ENCODE measurements at places on chromosomes 2 and 18.

DNA sequence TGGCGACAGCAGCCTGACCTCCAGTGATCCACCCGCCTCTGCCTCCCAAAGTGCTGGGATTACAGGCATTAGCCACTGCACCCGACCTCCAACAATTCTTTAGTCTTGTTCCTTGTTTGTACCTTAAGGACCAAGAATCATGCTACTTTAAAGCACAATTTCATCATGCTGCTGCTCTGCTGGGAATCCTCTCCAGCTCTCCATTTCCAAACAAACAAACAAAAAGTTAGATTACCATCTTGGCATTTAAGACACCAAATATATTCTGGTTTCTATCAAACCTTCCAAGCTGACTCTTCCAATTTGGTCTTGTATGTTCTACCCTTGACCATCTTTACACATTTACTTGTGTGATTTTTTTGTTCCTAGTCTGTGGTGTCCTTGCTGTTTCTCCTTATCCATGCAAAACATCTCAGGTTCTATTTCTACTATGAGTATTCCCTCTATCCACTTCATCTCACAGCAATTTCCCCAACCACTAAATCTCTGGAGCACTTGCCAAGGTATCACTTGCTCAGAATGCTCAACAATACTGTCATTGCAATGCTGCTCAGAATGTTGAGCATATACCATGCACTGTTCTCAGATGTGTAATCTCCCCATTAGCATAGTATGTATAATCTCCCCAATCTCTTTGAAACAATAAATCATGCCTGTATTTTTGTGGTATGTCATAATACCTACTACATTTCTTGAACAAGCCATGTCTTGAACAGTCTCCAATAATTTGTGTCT, 73.2 kb upstream of the GALNT5 start:
- DNase-seq, result no peak

DNA sequence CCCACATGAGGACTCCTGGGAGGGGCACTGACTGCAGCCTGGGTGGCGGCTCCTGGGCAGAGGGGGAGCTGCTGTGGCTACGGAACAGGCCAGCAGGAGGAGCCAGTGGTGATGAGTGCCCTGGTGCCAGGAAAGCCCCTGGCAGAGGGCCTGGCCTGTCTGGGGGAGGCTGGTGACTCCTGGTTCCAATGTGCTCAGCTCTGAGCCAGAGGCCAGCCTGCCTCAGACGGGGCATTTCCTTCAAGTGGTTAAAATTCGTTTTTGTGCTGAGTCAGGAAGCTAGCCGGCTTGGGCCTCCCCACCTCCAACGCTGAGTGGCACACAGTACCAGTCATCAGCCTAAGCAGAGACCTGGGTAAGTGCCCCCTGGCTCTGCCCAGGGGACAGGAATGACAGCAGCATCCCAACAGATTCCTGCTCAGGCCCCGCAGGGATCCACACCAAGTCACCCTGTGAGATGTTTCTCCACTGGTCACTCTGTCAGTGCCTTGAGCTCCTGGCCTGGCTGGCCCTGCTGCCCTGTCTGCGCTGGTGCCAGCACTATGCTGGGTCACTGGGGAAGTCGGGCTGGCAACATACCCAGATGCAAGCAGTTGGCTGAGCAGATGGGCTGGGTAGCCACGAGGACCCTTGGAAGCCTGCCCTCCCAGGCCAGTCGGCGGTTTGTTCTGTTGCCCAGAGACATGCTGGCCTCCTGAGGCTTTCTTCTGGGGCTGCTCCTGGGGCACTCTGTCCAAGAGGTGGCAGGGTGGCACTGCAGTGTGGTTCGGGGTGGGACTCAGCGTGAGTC, 7.1 kb upstream of the KLF11 start:
- no peak for DNase-seq

DNA sequence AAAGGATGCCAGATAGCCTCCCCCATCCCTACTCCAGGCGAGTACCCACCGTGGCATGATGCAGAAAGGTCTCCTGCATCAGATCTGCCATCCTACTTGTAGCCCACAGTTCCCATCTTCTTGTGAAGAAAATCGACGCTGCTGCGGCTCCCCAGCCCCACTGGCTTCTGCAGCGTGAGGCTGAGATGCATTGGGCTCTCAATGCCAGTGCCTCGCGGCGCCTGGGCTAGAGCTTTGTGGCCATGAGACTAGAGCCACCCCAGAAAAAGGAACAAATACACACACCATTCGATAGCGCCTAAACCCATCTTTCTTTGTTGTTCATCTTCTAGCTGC, 2.8 kb downstream of the NOL4 start:
- DNase-seq, result peak; percentile 45

DNA sequence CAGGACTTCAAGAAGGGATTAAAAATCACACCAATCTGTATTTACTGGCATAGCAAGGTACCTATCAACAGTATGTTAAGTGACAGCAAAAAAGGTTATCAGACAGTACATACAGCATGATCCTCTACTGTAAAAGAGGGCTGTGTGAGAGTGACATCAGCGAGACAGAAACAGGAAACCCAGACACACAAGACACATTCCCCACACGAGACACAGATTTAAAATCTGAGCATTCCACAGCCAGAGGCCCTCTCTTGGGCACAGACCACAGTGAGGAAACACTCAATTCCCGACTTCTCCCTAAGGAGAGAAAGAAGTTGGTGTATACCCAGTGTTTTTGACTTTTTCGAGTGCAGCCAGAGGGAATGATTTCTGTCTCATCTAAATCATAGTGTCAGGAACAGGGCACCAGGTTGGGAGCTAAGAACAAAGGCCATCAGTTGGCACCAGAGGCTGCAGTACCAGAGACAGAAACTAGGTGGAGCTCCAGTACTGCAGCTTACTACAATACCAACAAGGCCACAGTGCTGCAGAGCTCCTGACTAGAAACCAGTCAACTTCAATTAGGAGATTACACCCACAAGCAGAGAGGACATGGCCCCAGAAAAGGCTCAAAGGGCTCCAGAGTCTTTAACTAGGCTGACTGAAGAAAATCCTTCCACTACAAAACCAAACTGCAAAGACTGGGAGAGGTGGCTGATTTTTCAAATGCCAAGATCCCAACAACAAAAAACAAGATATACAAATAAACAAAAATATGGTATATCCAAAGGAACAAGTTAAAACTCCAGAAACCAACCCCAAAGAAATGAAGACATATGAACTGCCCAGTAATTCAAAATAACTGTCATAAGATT, 41.0 kb downstream of the UNC50 start:
- peak; percentile 38 for DNase-seq
